NCI-H1092 treated with DMSO at 0.1 percent for 48 hours (cell line): ENCODE measurements at places on chromosomes 4 and X.

- no peak for DNase-seq
Measured at GRCh38 chrX:97691901-97692455, 808.3 kb downstream of the RPA4 start.

GRCh38 chr4:73743281-73743680 lies 2.9 kb downstream of the CXCL8 start:
- no peak for DNase-seq

- DNase-seq: no peak
Measured at GRCh38 chr4:183012879-183013729, 86.0 kb upstream of the WWC2 start.

DNA sequence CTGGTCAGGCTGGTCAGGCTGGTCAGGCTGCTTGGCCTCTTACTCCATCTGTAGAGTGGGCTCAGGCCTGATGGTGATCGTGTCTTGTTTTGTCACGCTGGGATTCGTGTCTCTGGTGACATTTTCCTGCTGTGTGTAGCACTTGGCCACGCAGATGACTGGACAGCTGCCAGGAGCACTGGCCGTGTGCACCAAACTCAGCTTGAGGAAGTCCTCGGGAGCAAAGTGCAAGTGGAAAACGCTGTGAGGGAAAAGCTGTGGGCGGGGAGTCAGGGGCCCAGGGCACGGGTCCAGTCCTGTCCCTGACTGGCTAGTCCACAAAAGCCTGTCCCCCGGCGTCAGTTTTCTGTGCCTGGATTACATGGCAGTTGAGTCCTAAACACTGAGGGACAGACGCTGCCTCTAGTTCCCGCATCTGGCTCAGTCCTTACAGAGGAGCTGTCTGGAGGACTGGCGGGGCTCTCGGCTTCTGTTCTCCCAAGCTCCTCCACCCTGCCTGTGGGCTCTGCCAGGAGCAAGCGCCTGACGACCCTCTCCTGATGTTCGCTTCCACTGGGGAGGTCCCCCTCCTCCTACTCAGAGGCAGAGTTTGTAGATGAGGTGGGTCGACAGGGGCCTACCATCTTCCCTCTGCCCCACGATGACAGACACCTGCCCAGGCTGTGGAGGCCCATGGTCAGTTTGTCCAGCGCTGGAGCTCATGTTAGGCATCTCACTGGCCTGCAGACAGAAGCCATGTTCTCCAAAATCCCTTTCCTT lies 35.9 kb upstream of the GRPEL1 start:
- peak; percentile 17 for DNase-seq

GRCh38 chrX:13836575-13836974 lies 19.7 kb upstream of the GPM6B start:
- DNase-seq: no peak

DNA sequence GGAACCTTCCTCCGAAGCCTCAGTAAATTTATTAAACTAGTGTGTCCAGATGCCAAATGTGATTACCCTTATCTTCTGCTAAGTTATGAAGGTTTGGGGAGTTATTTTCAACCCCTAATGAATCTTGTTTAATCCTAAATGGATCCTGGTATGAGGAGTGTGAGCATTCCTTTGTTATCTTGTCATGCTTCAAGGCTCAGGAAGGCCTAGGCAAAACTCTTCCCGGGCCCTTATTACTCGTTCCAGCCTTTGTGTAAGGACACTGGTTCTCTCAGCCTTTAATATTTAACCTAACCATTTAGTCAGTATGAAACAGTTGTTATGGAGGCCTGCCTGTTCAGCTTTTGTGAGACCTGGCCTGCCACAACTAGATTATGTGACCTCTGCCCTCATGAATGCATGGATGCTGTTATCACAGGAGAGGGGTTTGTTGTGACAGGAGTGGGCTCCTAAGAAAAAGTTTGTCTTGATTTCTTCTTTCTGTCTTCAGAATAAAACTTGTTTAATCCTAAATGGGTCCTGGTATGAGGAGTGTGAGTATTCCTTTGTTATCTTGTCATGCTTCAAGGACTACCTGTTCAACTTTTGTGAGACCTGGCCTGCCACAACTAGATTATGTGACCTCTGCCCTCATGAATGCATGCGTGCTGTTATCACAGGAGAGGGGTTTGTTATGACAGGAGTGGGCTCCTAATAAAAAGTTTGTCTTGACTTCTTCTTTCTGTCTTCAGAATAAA lies 181.7 kb downstream of the SLC39A8 start:
- no peak for DNase-seq

DNA sequence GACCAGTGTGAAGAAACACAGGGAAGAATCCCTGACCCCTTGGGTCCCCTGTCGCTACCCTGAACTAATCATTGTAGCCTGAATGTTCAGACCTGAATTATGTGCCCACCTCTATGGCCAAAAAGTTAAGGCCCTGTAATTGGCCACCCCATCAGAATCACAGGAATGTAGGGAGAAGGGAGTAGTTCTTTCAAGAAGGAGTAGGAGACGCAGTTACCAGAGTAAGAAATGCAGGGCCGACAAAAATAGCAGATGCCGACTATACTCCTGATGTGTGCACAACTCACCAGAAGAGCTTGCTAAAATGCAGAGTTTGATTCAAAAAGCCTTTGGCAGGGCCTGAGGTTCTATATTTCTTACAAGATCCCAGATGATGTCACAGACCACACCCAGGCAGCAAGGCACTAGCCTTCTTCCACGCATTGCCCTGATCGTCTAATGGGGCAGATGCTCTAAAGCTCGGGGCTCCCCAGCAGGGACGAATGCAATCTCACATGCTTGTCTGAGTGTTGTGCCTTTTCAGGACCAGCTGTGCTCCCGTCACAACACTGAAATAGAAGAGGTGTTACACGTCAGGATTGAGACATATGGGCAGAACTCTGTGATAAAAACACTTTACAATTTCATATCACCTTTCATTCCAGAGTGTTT lies 161.0 kb upstream of the FAM241A start:
- DNase-seq: no peak

- DNase-seq: no peak
Measured at GRCh38 chrX:14497184-14497666, 32.1 kb upstream of the GLRA2 start.

DNA sequence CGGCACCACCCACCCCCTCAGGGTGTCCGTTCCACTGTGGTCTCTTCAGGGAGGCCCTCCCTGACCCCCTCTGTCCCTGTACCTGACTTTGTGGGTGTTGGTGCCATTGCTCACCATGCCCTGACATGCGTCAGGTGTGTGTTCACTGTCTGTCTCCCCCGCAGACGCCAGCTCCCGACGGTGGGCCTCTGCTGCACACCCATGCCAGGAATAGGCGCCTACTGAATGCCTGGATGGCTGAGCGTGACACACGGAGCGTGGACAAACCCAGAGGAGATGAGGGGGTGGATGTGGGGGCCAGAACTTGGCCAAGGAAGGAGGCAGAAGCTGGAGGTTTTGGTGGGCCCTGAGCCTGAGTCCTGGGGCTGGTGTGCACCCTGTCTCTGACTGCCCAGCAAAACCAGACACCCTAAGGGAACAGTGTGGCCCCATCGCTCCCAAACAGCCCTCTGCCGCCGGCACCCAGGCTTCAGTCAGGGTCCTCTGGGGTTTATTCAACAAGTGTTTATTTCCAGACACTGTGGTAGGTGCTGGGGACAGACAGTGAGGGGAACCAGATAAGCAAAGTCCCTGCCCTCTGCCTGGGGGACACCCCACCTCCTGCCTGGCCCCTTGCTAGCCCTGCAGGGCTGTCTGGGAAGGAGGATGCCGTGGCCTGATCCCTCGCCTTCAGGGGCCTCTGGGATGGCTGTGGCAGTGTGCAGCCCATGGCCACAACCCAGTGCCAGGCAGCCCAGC lies 76.9 kb downstream of the WFS1 start:
- DNase-seq: no peak

DNA sequence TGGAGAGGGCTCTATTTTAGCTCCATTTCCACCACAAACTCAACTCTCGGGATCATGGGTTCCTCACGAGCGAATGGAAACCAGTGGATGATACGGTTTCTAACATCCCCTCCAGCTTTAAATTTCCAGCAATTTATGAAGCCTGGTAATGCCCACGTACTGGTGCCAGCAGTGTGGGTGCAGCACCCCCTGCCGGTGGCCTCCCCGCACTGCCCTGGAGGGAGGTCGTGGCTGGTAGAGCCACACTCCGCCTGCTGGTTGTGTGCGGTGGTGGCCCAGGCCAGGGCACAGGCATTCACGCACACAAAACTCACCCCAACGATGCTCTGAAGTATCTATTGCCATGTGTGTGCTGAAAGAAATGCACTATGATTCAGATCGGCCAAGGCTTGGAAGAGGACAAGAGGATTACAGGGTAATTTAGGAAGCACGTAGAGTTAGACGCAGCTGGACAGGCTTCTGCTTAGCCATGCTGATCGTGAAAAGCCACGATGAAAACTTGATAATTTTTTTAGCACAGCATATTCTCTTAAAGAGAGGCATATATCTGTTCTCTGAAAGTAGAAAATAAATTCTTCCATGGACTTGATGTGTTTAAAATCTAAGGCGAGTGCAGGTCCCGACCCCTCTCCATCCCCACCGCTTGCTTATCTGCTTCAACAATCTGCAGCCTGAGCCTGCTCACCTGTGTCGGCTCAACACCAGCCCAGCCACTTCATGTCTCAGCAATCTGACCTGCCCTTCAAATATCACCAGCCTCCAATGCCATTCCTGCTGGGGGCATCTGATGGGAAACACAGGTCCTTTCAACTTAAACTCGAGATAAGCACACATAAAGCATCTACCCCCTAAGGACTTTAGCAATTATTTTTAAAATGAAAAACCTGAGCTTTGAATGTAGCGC lies 59.1 kb downstream of the SCD5 start:
- no peak for DNase-seq

- DNase-seq: no peak
Measured at GRCh38 chrX:124426288-124427169, 80.2 kb downstream of the SH2D1A start.

GRCh38 chr4:108287834-108288413 lies 119.2 kb upstream of the LEF1 start:
- no peak for DNase-seq
